Natural killer cell treated with Interleukin-12 subunit alpha and Interleukin-12 subunit beta and Interleukin-15 and Interleukin-18, amount 100 ng/mL, for 72 hours (primary cell): ENCODE measurements at places on chromosomes 11 and 22. TPM values are rescaled to one million over a fixed set of nuclear protein-coding genes. Genes with fewer than 3 reads are reported as not detected.

DNA sequence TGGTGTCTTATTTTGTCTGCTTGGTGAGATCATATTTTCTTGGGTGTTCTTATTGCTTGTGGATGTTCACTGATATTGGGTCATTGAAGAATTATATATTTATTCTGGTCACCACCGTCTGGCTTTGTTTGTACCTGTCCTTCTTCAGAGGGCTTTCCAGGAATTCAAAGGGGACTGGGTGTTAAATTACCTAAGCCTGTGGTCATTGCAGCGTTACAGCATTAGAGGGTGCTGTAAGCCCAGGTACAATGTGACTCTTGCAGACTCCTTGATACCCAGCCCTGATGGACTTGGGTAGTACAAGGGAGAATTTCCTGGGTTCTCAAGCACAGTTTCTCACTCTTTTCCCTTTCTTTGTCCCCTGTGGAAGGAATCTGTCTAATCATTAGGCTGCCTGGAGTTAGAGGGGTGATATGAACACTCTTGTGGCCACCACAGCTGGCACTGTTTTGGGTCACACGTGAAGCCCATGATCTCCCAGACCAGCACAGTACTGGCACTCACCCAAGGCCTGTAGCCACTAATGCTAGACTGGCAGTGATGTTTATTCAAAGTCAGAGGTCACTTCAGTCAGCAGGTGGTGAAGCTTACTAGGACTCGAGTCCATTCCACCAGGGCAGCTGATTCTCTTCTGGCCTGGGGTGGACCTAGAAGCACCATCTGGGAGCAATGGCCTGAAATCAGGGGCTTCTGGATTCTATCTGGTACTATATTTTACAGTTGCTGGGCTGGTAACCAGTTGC is 56.1 kb upstream of the NARS2 start:
- H3K27ac ChIP-seq = no peak overlapping the region
- DNase-seq = no peak
- no peaks in the 10 kb centered on the region for H3K4me1 ChIP-seq
- H3K36me3 ChIP-seq = peaks cover 17% of the 10 kb centered on the region
- no peak overlapping the region for H3K4me3 ChIP-seq

DNA sequence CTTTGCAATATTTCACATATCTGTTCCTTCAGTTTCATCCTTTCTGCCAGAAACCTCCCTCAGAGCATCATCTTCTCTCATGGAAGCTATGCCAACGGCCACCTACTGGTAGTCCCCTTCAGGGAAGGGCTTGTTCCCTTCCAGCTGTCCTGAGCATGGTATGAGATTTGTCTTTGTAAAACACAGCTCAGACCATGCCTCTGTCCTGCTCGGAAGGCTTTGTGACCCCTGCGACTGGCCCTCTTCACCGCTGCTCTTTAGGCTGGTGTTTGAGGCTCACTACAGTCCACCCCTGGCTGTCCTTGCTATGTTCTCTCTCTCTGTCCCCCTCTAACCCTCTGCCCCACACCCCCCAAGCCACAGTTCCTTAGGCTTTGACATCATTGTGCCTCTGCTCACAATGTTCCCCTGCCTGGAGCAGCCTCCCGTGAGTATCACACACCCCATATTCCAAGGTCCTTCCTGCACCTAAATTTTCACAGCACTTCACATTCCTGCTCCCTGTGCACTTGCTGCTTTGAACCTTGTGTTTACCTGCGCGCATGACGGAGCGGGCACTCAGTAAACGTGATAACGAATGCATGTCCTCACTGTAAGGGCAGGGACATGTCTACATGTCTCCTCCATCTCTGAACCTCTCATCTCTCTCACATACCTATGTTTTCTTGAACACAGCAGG is 24.0 kb upstream of the ACER3 start:
- H3K36me3 ChIP-seq = no peaks in the 10 kb centered on the region
- peaks cover 34% of the 10 kb centered on the region for H3K27me3 ChIP-seq
- no peak overlapping the region for H3K27ac ChIP-seq

DNA sequence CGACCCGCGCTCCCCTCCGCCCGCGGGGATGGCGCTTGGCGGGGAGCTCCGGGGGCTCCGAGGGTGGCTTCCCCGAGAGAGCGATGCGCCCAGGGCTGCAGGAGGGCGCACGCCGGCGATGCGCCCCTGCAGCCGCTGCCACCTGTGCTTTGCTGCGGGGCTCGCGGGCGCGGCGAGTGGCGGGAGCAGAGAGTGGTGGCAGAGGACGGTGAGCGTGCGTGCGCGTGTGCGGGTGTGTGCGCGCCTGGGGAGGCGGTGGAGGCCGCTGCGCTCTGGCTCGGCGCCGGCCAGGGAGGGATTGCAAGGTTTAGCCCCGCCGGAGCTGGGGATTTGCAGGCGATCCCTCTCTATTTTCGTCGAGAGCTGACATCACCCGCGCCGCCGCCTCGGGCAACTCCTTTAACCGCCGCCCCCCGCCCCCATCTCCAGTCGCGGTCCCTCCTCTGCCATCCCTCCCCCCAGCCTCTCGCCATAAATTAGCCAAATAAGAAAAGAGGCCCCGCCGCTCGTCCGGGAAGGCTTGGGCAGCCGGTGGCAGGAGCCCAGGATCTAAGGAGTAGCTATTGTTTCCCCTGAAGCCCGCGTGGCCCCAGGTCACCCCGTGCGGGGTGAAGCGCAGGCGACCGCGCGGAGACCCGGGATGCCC is at the start of gene SLC1A2:
SLC1A2 (minus strand) TSS at position 375 of the 646 bp plus-strand sequence. CDS start 592 bp downstream, outside the sequence.
- DNase-seq = no peak
- H3K27me3 ChIP-seq = peaks cover 83% of the 10 kb centered on the region
- H3K4me1 ChIP-seq = peaks cover 4% of the 10 kb centered on the region

DNA sequence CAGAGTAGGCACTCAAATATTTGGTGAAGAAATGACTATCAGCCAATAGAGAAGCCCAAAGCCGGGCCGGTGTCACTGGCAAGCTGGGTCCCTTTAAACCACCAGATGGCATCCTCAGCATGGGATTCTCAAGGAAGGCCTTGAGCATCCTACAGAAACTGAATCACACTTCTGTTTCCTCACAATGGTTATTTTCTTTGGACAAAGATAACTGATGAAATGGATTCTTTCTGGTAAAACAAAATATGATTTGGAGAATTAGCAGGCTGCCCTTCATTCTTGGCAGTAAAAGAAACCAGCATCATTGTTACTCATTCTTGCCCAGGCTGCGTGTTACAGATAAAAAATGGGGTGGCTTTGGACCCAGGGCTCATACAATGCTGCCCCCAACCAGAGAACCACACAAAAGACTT is 30.3 kb upstream of the ASPHD2 start:
- no peaks in the 10 kb centered on the region for H3K4me1 ChIP-seq
- H3K36me3 ChIP-seq = no peaks in the 10 kb centered on the region

Gene GNG3
- not detected for total RNA-seq

- no peaks in the 10 kb centered on the region for H3K4me1 ChIP-seq
- H3K27me3 ChIP-seq = peaks cover 4% of the 10 kb centered on the region
Observed at GRCh38 chr11:2098691-2099515, 40.3 kb downstream of the IGF2 start.

Gene POTEH
- not detected for total RNA-seq

DNA sequence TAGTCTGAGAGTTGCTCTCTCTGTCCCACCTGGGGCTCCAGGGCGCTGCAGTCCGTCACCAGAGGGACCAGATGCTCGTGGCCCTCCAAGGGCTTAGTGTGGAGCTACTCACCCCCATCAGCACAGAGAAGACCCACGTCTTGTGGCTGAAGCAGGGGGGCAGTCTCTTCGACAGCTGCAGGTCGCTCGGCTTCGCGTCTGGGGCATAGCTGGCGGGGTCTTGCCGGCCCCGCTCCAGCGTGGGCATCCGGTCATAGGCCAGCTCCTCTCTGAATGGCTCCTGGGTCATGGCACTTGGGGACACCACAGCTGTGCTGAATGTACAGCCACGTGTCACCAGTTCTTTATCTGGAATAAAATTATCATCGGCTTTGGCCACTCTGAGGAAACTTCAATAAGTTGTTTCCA is 608 bp downstream of the MLC1 start:
- H3K4me1 ChIP-seq = peaks cover 39% of the 10 kb centered on the region
- H3K27me3 ChIP-seq = no peaks in the 10 kb centered on the region
- no peak overlapping the region for H3K27ac ChIP-seq
- H3K36me3 ChIP-seq = peaks cover 7% of the 10 kb centered on the region
- DNase-seq = peak; percentile 61

GRCh38 chr11:73273222-73273895 is 1.2 kb downstream of the P2RY6 start:
- DNase-seq = peak; percentile 35
- H3K27me3 ChIP-seq = peaks cover 5% of the 10 kb centered on the region
- no peak overlapping the region for H3K4me3 ChIP-seq
- H3K4me1 ChIP-seq = no peaks in the 10 kb centered on the region
- H3K36me3 ChIP-seq = no peaks in the 10 kb centered on the region

GRCh38 chr11:65801153-65801987 is 14.5 kb downstream of the OVOL1 start:
- H3K36me3 ChIP-seq = no peaks in the 10 kb centered on the region
- DNase-seq = no peak
- H3K4me3 ChIP-seq = no peak overlapping the region
- H3K27me3 ChIP-seq = peaks cover 16% of the 10 kb centered on the region
- no peaks in the 10 kb centered on the region for H3K4me1 ChIP-seq
- H3K27ac ChIP-seq = no peak overlapping the region

DNA sequence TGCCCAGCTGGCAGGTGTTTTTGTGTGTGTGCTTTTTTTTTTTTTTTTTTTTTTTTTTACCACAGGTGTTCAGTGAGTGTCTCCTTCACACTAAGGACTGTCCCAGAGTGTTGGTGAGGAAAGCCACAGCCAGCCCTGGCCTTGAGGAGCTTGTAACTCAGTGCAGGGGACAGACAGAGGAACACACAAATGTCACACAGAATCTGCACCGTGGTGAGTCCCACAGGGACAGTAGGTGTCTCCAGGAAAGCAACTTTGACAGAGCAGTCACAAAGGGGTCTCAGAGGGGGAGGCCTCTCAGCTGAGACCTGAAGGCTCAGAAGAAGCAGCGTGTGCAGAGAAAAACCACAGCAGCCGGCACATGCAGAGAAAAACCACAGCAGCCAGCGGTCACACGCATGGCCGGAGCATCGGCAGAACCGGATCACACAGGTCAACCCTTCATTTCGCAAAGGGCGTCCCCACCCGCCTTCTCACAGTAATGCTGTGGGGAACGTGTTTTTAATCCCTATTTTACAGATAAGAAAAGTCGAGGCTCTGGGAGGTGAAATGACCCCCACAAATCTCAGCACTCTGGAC is 101.7 kb upstream of the PRR5 start:
- no peak overlapping the region for H3K27ac ChIP-seq
- peaks cover 29% of the 10 kb centered on the region for H3K4me1 ChIP-seq
- no peak overlapping the region for H3K4me3 ChIP-seq
- peaks cover 19% of the 10 kb centered on the region for H3K27me3 ChIP-seq

- H3K4me3 ChIP-seq = no peak overlapping the region
- no peak overlapping the region for H3K27ac ChIP-seq
- no peaks in the 10 kb centered on the region for H3K36me3 ChIP-seq
- no peaks in the 10 kb centered on the region for H3K4me1 ChIP-seq
- no peaks in the 10 kb centered on the region for H3K27me3 ChIP-seq
Observed at GRCh38 chr22:17243524-17243923, 24.3 kb upstream of the ADA2 start.

Gene OR8A1
- total RNA-seq = not detected

DNA sequence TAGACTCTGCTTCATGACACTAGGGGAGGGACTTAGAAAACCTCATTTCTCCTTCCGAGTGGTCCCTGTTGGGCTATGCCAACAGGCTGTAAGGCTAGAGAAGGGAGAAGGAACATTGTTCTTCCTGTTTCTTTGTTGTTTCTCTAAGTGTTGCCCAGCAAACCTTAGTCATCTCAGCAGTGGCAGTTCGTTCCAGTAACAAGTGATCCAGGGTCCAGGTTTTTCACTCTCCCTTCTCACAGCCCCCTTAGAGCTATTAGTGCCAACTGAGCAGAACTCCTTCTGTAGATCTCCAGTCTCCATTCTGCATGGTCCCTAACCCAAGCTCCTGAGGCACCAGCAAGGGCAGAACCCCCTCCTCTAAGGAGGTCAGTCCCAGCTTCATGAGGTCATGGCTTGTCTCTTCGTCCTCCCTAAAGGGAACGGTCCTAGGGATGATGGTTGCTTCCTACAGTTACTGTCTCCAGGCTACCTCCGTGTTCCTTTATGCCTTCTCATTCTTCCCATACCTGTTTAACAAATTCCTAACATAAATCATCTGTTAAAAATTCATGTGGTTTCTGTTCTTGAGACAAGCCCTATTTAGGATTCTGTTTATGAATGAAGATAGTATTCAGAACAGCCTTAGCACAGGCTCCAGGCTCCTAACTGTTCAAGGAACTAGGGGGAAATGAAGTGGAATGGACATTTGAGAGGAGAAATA is 168.6 kb upstream of the UBASH3B start:
- H3K36me3 ChIP-seq = peaks cover 13% of the 10 kb centered on the region
- DNase-seq = no peak
- no peaks in the 10 kb centered on the region for H3K4me1 ChIP-seq
- H3K4me3 ChIP-seq = no peak overlapping the region

DNA sequence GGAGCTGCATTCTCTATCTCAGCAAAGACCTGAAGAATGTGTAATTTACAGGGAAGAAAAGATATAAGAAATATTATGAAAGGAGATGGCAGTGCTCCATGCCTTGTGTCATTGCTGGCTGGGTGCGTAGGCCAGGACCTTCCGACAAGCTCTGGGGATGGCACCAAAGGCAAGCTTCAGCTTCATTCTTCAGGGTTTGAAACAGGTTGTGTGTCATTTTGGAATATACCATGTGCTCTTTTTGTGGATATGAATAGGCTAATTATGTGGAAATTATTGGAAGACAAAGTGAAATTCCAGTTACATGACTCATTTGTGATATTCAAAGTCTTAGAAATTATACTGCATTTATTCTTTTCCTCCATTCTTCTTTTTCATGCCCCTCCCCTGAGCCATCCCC is 5.7 kb upstream of the KIRREL3 start:
- no peak for DNase-seq
- no peak overlapping the region for H3K27ac ChIP-seq
- peaks cover 49% of the 10 kb centered on the region for H3K27me3 ChIP-seq
- H3K36me3 ChIP-seq = no peaks in the 10 kb centered on the region

Gene RAG2
- total RNA-seq = not detected

Gene DLG2
- 1.7 TPM for total RNA-seq

Gene OR2AT4
- not detected for total RNA-seq

DNA sequence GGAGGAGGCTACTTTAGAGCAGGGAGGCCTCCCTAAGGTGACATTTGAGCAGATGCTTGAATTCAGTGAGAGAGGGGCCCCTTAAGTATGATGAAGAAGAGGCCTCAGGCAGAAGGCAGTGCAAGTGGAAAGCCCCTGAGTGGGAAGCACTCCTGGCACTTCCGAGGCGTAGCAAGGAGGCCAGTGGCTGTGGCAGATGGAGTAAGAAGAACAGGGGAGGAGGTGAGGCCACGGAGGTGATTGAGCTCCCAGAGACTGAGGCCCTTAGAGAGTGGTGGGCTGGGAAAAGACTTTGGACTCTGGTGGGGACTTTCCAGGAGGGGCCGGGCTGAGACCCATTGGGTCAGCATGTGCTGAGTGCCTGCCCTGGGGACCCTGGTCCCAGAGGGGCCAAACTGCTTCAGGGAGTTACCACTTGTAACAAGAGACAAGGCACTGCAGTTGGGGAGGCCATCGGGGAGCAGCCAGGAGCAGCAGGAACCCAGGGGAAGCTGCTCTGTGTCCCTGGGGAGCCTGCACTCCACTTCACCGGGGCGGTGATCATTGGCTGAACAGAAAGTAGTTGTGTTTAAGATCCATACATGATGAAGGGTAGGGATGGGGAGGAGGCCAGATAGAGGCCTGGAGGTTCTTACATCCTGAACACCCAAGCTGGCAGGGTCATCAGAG is 2.5 kb upstream of the CENPM start:
- peaks cover 10% of the 10 kb centered on the region for H3K4me1 ChIP-seq
- H3K4me3 ChIP-seq = no peak overlapping the region
- H3K36me3 ChIP-seq = peaks cover 7% of the 10 kb centered on the region
- no peak for DNase-seq
- peak overlapping the region; percentile 42 for H3K27ac ChIP-seq

GRCh38 chr11:107733518-107733917 is 21.7 kb upstream of the SLN start:
- H3K36me3 ChIP-seq = no peaks in the 10 kb centered on the region
- no peak overlapping the region for H3K4me3 ChIP-seq
- H3K27ac ChIP-seq = no peak overlapping the region
- H3K27me3 ChIP-seq = peaks cover 46% of the 10 kb centered on the region
- H3K4me1 ChIP-seq = no peaks in the 10 kb centered on the region
